ENCODE measurements at places on chromosomes 7 and 10.

DNA sequence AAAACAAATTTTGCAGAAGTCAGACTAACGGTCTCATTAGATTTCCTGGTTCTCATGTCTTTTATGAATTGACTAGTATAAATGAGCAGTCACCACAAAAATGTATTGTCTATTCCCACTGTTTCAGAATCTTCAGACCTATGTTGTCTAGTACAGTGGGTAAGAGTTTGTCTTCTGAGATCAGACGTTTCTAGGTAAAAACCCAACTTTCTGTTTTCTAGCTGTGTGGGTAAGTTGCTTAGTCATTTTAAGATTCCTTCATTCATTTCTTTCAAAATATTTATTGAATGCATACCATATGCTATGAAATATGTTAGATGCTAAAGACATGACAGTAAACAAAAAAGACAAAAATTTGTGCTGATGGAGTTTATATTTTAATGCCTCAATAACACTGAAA lies 156.3 kb downstream of the POLR1F start:
- no peak for DNase-seq

DNA sequence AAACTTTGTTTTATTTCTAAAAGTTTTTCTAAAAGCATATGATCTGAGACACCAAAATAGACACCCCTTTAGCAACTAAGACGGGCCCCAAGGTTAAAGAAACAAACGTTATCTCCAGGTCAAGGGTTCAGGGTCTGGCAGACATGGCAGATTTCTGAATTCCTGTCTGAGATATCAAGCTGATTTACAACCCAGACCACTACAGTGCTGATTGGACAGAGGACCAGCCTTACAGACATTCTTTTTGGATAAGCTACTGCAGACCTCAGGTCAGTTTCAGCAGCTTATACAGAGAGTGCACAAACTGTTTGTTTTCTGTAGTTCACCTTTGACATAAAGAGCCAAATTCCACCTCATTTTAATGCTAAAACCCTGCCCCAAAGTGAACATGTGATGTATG lies 34.8 kb downstream of the SVOPL start:
- DNase-seq = no peak

GRCh38 chr7:44974549-44974948 lies 4.3 kb downstream of the MYO1G start:
- no peak for DNase-seq

DNA sequence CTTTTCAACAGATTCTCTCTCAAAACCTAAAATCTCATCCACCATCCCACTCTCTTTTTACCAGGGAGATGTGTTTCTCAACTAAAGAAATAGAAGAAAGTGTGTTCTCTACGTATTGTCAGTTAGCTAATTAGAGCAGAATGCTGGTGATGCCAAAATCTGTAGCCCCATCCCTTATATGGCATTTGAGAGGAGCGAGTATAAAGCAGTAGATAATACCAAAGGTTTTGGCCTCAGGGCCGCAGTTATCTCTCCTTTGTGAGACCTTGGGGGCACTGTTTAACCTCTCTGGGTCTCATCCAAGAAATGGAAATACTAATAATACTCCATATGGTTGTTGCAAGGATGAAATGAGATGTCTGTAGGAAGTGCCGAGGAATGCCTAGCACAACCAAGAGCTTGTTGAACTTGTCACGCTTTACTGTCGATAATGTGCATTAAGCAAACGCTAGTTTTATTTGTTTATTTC lies 456 bp upstream of the DLD start:
- no peak for DNase-seq

GRCh38 chr7:90119178-90119971 lies 34.9 kb upstream of the STEAP1 start:
- peak; percentile 88 for DNase-seq

GRCh38 chr7:138468244-138469123 lies 8.4 kb downstream of the TRIM24 start:
- DNase-seq = peak; percentile 71

DNA sequence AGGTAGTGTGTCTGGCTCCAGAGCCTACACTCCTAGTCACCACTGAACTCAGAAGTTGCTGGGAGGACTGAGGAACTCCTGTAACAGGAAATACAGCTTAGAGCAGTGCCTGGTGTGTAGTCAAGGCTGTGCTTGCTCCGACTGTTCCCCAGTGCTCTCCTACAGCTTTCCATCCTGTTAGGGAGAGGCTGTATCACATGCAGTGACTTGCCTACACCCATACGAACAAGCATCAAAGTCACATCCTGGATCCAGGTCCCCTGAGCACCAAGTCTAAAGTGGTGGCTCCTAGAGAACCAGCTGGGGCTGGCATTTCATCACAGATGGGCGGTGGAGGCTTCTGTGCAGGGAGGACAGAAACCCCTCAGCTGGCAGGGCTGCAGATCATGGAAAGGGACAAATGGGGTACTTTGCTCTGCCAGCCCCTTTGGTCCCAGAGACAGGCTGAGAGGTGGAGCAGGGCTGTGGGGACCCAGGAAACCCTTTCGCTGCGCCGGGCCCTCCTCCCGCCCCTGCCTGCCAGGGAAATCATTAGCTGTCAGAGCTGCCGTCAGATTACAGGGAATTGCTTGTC lies 7.7 kb downstream of the ASB10 start:
- no peak for DNase-seq

DNA sequence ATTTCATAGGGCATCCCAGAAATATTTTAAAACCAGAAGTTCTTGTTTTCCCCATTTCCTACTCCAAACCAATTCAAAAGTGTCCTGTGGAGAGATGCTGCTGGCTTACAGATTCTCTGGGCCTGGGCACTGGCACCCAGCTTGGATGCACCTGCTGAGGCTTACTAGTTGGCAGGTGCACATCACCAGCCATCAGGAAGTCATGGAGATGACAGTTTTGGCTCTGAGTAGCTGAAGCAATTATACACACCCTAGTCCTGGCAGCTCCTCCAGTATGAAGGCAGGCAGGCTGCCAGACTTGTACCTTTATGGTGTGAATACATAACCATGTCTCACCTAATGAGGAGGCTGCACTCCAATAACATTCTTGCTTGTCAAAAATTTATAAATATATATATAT lies 276.6 kb upstream of the GHITM start:
- DNase-seq = peak; percentile 61

DNA sequence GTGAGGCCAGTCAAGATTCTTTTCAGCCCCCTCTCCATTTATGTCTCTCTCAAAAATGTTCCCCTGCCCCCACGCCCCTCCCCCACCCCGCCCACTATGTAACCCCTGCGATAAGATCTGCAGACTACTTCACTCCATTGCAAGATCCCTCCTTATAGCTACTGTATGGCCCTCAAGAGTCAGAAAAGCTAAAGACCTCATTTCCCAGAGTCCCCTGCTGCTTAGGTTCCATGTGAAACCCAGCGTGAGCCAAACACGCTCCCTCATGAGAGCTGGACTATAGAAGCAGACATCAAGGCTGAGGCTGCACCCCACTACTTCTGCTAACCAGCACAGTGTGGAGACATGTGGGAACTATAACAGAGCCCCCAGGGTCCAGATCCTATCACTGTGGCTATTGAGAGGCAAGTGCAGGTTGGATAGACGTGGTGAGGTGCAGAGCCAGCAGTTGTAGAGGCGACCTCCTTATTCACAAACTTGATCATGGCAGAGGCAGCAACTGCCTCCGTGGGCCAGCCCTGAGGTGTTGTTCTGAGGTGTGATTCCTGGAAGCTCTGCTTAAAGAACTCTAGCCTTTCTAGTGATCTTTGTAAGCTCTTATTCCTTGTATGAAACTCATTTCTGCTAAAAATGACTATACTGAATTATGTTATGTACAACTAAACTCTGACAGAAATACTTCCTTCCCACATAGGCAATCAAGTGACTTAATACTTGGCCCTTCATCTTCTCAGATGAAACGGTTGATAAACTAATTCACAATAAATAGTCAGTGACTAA lies 117.0 kb upstream of the ARID5B start:
- DNase-seq = no peak

DNA sequence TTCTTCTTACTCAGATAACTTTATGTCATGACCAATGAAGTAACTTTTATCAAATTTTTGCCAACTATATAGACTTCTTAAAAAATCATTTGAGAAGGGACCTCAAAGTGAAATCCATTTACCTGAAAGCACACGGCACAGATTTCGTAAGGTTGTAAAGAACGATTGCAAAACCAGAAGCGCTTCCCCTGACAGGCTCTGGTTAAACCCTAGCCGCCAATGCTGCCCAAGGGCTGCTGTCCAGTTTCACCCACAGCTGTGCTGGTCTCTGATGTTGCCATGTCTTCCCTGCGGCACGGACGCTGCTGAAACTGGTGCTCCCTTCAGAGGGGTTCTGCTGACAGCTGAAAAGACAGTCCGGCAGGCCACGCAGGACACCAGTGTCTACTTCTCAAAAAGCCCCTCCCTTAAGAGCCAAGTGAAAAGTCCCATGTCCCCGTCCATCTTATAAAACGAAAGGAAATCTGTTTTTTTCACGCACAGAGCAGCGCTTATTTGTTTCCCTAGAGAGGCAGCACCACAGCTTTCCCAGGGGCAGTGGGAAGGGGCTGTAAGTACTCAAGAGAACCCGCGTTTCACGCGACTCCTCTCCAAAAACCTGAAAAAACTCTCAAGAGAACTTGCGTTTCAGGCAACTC lies 32.5 kb downstream of the GNA12 start:
- no peak for DNase-seq

DNA sequence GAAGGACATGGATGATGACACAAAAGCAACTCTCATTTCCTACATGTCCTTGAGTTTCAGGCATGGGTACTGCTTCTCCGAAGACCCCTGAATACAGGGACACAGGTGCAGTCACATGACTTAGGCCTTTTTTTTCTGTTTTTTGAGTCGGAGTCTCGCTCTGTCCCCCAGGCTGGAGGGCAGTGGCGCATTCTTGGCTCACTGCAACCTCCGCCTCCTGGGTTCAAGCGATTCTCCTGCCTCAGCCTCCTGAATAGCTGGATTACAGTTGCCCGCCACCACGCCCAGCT lies 26.8 kb downstream of the IFT22 start:
- no peak for DNase-seq

Measured in DMS53 (cell line).